ENCODE measurements at places on chromosomes 6 and 20. TPM values are rescaled to one million over a fixed set of nuclear protein-coding genes. Genes with fewer than 3 reads are reported as not detected.

Gene TRIM15
- not detected for total RNA-seq

Gene PTCHD4
- total RNA-seq = 0.88 TPM

Gene C20orf202
- total RNA-seq = not detected

Gene BMP2
- 6.8 TPM for total RNA-seq

Gene RCAN2
- total RNA-seq = 0.88 TPM

Gene TCF15
- total RNA-seq = not detected

Gene MTFR2
- 0.22 TPM for total RNA-seq

Gene RFX6
- total RNA-seq = not detected

Gene AGPAT4
- total RNA-seq = 13.5 TPM

Measured in placental pericyte (primary cell).